ENCODE measurements at places on chromosomes 4 and X.

DNA sequence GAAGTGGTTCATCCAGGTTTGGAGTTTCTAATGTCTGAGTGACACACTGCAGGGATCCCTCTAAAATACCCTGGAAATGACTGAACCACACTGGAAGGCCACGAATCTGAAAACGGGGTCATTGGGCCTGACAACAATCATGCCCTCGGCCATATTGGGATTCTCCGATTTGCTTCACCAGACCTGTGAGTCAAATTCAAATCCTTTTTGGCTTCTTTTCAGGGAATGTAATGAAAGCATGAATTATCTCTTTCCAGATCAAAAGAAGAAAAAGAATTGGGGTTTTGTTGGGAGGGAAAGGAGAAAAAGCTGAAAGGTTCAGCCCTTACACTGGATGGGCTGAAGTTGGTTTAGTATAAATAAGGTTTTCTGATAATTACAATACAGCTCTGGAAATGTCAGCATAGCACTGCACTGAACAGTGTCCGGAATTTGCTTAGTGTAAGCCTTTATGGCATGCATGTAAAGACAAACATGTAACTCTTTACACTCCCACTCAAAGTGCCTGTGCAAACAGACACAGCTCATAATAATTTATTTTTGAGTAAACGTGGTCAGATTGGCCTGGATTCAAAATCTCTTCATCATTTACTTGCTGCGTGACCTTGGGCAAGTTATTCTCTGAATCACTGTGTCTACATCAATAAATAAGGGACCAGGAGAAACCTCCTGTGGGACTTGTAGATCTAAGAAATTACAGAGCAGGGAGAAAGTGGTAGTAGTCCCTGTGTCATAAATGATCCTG, 21.4 kb downstream of the CT47C1 start:
- no peak for DNase-seq

GRCh38 chr4:18540349-18540748, 518.8 kb upstream of the LCORL start:
- DNase-seq: no peak

- no peak for DNase-seq
These were observed 14.3 kb downstream of the FAM47B start for GRCh38 chrX:34956916-34957315.

DNA sequence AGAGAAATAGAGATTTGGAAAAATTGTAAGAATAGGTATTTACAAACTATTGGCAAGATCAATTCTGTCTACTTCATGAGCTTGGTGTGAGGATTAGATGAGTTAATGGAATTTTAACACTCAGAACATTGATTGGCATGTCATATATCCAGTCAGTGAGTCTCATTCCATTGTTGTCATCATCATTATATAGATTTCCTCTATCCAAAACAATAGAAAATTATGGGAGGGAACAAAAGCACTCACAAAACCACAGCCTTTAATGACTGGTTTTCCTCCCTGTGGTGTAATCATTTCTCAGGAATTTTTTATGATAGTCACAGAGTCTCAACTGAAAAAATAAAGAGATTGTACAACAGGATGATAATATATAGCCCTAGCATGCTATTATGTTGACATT, 21.1 kb downstream of the KLHL5 start:
- no peak for DNase-seq

DNA sequence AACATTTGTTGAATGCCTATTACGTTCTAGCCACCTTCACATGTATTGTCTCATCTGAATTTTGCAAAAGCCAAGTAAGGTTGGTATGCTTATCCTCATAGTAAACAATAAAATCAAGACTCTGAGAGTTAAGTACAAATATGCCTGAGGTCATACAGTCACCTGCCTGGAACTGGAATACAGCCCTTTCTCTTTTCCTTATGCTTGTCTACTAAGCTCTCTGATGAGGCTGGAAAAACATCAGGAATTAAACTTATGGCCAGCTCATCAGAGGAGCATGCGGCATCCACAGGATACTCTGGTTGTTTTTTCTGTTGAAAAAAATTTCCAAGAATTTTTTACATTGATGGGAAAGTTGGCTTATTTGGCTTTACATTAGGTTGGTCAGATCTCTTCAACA, 35.5 kb downstream of the NCAPG start:
- no peak for DNase-seq

GRCh38 chr4:4858527-4859324, 739 bp upstream of the MSX1 start:
- DNase-seq: no peak

- no peak for DNase-seq
These were observed 39.3 kb downstream of the PAGE1 start for GRCh38 chrX:49656533-49656932.

Measured in CD4-positive, alpha-beta T cell treated with Interleukin-10 for 1 hour (primary cell).